ENCODE measurements at places on chromosomes 4 and X. TPM values are rescaled to one million over a fixed set of nuclear protein-coding genes. Genes with fewer than 3 reads are reported as not detected.

DNA sequence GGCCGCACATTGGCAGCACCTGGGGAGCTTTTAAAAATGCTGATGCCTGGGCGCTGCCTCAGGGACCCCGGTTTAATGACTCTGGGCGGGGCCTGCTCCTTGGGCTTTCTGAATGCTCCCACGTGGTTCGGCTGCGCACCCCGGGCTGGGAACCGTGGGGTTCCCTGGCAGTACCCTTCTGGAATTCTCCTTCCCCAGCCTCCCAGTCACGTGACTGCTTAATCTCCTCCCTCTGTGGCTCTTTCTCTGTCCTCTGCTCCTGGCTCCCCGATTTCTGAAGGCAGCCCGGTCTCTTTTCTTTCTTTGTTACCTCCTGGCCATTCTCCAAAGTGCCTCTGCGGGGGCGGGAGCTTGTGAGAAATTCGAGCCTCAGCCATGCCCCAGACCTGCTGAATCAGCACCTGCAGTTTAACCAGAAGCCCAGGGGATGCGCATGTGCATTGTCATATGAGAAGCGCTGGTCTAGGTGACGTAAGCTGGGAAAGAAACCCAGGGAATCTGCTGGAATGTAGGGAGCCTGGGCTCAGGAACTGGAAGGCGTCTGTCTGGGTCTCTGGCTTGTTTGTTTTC lies 16.6 kb downstream of the CLCN4 start:
- peak; percentile 70 for DNase-seq

GRCh38 chr4:140806163-140806562 lies 50.0 kb upstream of the TBC1D9 start:
- DNase-seq = no peak

GRCh38 chr4:67122029-67122428 lies 423.3 kb downstream of the CENPC start:
- no peak for DNase-seq

- DNase-seq = no peak
These were observed 112.7 kb downstream of the FAM53A start for GRCh38 chr4:1571165-1572009.

DNA sequence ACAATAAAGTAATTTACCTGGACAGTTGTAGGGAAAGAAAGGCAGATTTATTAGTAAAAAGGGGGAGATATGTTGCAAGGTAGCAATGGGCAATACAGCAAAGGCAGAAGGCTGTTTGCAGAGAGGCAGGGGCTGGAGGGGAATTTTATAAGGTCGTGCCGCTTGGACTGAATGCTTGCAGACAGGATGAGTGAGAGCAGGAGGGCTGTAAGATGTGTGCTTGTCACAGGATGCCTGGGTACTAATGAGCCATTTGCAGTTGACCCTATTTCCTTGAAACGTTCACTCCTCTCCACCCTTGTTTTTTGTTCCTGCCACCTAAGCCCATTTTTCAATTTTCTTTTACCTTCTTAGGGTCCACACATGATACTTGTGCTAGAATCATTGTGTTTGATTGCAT lies 214.7 kb downstream of the TRAM1L1 start:
- DNase-seq = no peak

DNA sequence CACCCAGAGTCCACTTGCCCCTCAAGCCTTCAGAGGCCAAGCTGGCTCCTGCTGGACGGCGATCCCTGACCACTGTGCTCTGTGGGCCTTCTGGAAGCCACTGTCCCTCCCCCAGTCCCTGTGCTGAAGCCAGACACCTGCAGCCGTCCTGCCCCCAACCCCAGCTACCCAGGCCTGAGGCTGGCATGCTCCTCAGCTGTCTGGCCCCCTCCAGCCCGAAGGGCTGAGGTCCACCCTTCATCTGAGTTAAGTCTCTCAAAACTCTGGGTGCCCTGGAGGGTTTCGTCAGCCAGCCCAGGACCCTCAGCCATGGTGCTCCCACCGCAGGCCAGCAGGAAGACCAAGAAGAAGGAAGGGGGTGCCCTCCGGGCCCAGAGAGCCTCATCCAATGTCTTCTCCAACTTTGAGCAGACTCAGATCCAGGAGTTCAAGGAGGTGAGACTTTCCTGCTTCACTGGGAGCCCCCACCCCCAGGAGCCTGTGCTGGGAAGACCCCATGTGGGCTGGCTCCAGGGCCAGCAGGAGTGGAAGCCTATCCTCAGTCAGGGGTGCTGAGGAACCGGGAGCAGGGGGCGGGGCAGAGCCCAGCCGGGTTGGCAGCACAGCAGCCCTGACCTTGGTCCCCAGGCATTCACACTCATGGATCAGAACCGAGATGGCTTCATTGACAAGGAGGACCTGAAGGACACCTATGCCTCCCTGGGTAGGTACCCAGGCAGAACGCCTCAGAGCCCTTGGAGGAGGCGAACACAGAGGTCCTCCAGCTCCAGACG lies 4.2 kb downstream of the MYL5 start:
- no peak for DNase-seq

DNA sequence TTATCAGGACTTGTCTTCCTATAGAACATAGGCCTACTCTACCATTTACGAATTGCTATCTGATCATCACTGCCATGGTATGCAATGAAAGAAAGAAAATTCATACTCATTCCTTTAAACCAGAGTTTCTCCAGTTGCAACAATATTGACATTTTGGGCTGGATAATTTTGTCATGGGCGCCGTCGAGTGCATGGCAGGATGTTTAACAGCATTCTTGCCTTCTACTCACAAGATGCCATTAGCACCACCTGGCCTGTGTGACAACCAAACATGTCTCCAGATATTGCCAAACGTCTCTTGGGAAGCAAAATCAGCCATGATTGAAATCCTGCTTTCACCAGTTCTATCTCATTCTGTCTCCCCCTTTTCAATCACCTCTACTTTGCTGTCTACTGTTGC lies 63.6 kb upstream of the ARHGAP24 start:
- DNase-seq = no peak

GRCh38 chr4:182337366-182337765 lies 94.2 kb downstream of the TENM3 start:
- DNase-seq = no peak

GRCh38 chr4:38684271-38684670 lies 20.3 kb downstream of the KLF3 start:
- no peak for DNase-seq

GRCh38 chr4:56690393-56690792 lies 9.3 kb upstream of the HOPX start:
- DNase-seq = no peak

DNA sequence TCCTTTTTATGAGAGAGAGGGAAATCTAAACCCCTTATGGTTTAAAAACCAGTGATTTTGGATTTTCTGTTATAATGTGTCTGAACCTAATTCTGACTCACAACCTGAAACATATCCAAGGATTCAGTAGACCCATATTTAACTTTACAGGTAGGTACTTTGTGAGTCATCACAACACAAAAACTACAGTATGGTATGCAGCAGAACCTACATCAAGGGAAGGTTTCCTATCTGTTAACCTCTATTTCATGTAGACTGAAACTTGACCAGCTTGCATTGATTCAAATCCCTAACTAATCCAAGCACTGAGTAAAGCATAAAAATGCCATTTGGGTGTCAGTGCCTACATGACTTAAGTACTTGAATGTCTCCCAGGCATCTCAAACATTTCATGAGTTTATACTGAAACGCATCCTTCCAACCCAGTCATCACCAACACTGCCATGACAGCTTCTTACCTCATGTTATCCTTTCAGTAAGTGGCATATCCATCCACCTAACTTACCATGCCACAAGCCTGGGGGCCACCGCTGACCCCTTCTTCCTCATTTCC lies 4.3 kb upstream of the ARHGAP10 start:
- no peak for DNase-seq

GRCh38 chr4:101833480-101833879 lies 43.0 kb downstream of the BANK1 start:
- no peak for DNase-seq

DNA sequence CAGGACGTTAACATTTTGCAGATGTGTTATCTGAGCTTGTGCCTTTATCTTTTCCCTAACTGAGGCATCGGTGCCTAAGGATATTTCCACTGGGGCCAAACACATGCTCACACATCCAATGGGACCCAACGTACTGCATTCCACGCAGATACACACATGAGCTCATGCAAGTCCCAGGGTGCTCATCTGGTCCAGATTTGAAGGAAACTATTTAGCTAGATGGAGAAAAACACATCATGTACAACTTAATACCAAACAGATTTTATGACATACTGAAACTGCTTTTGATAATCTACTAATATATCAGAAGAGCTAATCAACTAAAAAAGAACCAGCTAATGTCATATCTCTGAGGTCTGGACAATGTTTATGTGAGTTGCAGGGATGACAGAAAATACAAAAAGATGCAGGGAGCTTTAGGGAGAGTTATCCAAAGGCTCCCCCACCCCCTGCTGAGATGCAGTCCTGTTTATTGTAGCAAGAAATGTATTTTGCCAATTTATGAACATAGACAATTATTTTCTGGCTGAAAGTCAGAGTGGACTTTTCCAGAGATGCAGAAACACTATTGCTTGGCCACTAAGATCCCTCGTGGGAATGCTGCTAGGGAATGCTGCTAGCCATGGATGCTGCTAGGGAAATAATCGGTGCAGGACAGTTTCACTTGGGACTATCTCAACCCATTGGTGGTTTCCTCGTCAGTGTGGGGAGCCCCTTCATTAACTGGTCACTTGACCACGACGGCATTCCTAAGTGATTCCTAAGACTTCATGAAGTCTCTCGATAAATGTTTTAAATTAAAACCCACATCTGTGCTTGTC lies 172.8 kb downstream of the SMIM20 start:
- DNase-seq = peak; percentile 68

DNA sequence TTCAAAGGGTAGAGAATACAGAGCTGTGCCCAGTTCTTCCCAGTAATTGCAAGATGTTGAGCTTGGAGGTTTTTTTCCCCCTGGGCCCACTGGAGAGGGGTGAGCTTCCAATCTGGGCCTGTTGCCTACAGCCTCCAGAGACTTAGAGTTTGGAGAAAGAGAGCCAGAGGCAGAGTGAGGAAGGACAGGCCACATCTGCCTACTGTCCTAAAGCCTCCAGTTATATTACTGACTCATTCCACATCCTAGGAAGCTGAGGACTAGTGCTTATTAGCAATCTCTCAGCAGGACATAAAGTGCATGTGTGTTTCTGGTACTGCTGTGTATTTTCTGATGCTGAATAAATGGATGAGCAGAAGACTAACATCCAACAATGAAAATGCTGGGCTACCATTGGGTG lies 181.0 kb upstream of the MAMLD1 start:
- no peak for DNase-seq

GRCh38 chr4:48575964-48576363 lies 85.9 kb downstream of the ZAR1 start:
- no peak for DNase-seq

- no peak for DNase-seq
These were observed 54.4 kb upstream of the HS3ST1 start for GRCh38 chr4:11483046-11483445.

DNA sequence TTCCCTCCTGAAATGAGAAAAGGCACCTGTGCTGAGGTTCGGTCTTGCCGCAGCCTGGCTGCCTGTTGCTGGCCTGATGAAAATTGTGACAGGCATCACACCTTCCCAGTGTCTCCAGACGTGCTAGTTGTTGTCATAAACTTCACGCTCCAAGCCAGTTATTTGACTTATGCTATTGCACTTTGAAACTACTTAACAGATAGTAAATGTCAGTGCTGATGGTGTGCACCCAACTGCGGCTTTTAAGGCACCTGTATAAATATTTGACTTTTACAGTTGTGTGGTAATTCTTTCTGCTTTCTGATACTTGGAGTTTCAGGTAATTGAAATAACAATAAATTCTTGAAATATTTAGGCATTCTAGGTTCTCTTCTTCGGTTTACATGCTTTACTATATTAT lies 1.8 kb downstream of the WWC2 start:
- peak; percentile 39 for DNase-seq

DNA sequence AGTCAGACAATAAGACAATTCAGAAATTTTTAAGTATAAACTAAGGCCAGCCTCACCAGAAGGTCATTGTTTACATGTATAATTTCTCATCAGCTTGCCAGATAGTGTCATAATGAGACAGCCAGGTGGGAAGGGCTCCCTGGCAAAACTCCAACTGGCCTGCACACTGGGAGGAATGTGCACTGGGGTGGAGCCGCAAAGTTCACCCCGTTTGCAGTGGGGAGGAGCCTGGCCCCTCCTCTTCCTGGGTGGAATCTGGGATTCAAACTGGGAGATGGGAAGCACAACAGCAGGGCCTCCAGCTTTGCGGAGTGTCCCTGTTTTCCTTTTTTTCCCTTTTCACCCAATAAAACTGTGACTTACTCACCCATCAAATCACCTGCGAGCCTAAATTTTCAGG lies 329.9 kb downstream of the SMARCA1 start:
- DNase-seq = no peak

DNA sequence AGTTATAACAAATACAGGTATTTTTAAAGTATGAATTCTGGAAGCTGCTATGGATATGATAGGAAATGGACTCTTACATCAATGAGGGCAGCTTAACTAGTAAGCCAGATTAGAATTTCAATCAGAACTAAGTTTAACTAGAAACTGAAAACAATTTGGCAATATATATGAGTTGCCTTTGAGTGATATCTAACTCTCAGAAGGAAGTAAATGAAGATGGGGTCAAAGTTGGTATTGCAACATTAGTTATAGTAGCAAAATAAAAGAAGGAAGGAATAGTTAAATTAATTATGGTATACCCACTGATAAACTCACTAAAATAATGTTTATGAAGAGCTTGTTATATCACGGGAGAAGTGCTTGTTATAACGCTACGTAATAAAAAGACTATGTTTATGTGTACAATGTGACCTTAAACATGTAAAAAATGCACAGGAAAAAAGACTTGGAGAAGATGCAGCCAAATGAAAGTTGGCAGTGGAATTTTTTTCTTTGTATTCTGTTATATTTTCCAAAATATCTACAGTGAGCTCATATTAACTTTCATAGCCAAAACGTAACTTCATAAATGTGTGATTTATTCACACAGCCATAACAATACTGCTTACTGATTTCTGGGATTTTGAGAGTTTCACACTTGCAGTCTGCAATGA lies 34.5 kb downstream of the PHKA2 start:
- DNase-seq = peak; percentile 12

The PCSK1N gene
- total RNA-seq = 7.0 TPM

The RAI2 gene
- 3.7 TPM for total RNA-seq

The MAGEE2 gene
- total RNA-seq = not detected

The INPP4B gene
- 76.4 TPM for total RNA-seq

The DMRTC1 gene
- total RNA-seq = not detected

The SSX2B gene
- not detected for total RNA-seq

The DDX53 gene
- total RNA-seq = not detected

The LDOC1 gene
- 6.7 TPM for total RNA-seq

The DCAF8L2 gene
- not detected for total RNA-seq

The NOX1 gene
- not detected for total RNA-seq

The SULT1B1 gene
- 5.3 TPM for total RNA-seq

The F8A1 gene
- 1.2 TPM for total RNA-seq

The HSD17B13 gene
- total RNA-seq = 1.3 TPM

The GPR82 gene
- under 0.01 TPM for total RNA-seq

The WAS gene
- total RNA-seq = 2.3 TPM

Data from stomach (tissue), 19 donors.